ENCODE measurements at places on chromosomes 12 and 14.

DNA sequence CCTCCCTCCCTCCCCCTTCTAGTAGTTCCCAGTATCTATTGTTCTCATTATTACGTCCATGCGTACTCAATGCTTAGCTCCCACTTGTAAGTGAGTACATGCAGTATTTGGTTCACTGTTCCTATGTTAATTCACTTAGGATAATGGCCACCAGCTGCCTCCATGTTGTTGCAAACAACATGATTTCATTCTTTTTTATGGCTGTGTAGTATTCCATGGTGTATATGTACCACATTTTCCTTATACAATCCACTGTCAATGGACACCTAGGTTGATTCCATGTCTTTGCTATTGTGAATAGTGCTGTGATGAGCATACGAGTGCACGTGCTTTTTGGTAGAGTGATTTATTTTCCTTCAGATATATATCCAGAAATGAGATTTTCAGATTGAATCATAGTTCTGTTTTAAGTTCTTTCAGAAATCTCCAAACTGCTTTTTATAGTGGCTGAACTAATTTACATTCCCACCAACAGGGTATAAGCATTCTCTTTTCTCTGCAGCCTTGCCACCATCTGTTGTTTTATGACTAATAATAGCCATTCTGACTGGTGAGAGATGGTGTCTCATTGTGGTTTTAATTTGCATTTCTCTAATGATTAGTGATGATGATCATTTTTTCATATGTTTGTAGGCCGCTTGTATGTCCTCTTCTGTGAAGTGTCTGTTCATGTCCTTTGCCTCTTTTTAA lies 17.9 kb upstream of the CLEC7A start:
- H3K4me3 ChIP-seq: no peak overlapping the region
- H3K4me1 ChIP-seq: no peaks in the 10 kb centered on the region
- no peak overlapping the region for H3K27ac ChIP-seq
- H3K27me3 ChIP-seq: no peaks in the 10 kb centered on the region

DNA sequence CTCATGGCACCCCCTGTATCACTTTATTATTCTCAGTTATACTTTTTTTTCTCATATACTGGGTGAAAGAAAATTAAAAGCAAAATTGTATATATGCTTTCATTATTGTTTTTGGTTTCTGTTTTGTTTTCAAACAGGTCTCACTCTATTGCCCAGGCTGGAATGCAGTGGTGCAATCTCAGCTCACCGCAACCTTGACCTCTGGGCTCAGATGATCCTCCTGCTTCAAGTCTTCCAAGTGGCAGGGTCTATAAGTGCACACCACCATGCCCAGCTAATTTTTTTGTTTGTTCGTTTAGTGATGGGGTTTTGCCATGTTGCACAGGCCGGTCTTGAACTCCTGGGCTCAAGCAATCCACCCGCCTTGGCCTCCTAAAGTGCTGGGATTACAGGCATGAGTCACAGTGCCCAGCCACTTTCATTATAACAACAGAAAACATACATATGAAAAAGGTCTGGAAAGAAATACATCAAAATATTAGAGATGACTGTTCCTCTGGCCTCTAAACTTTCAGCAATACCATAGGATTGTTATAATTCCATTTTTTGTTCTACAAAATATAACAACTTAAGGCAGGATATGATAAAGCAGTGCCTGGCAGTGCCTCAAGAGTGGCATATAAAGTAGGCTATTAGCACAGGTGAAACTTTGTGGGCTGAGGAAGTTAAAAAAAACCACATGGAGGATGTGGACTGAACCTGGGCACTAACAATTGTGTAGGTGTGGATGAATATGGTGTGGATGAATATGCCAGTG lies 5.8 kb upstream of the NTN4 start:
- no peak overlapping the region for H3K4me3 ChIP-seq
- no peak for DNase-seq
- no peaks in the 10 kb centered on the region for H3K36me3 ChIP-seq
- peaks cover 86% of the 10 kb centered on the region for H3K27me3 ChIP-seq

GRCh38 chr14:99560922-99561683 lies 42.9 kb downstream of the CCDC85C start:
- peaks cover 62% of the 10 kb centered on the region for H3K4me1 ChIP-seq
- H3K36me3 ChIP-seq: peaks cover 21% of the 10 kb centered on the region
- peaks cover 6% of the 10 kb centered on the region for H3K27me3 ChIP-seq
- no peak for DNase-seq

DNA sequence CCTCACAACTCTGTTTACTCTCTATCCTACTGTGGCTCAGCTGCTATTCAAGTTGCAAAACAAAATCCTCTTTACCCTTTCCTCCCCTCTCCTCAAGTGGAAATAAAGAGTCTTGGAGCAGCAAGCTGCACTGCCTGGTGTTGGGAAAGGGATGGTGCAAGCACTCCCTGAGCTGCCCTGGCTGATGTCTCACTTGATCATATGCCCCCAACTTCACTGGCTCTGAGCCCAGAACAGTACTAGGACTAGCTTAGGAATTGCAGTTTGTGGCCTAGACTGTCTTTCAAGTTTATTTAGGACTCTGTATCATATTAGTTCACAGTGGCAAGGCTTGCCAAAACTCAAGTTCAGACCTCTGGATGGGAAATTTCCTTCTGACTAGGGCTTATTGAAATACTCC lies 1683.8 kb upstream of the SEL1L start:
- no peak overlapping the region for H3K4me3 ChIP-seq
- H3K4me1 ChIP-seq: no peaks in the 10 kb centered on the region
- H3K36me3 ChIP-seq: no peaks in the 10 kb centered on the region
- no peak overlapping the region for H3K27ac ChIP-seq
- no peak for DNase-seq

GRCh38 chr14:63045234-63045611 lies at the start of gene KCNH5:
KCNH5 (minus strand) TSS chr14:63045458; CDS start chr14:63045186, 272 bp downstream.
- no peak within 1 kb of the TSS for H3K27ac ChIP-seq
- no peaks in the 10 kb centered on the region for H3K36me3 ChIP-seq
- peaks cover 28% of the 10 kb centered on the region for H3K4me1 ChIP-seq
- H3K4me3 ChIP-seq: peak within 1 kb of the TSS; percentile 87

DNA sequence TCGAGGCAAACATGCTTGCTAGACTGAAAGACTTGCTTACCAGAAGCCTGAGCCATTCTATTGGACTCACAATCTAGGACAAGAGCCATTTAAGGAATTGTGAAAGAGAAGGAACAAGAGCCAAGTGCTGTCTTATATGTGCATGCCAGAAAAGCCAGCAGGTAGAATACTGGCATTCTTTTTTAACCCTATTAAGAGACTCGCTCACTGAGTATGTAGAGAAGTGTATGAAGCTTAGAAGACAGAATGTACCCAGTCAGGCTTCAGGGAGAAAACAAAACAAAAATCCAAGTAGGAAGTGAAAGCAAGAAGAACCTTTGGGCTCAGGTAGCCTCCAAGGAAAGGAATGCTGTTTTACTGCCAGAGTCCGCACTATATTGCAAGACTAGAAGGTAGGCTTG lies 65.9 kb downstream of the DCAF5 start:
- no peak for DNase-seq
- H3K27ac ChIP-seq: peak overlapping the region; percentile 5
- no peaks in the 10 kb centered on the region for H3K4me1 ChIP-seq

DNA sequence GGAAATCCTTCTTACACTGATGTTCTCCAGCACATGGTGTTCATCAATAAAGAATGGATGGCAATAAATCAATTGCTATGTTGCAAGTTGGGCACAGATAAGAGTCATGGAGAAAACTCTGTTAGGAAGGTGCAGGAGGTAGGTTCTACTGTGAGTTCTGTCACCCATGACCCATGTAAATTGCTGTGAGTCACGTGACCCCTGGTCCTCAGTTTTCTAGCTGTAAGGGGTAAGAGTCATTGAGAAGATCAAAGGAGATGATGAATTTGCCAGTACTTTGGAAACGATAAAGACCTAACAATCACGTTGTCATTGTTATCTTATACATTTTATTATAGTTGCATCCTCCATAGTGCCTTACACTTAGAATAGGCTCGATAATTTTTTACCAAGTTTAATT lies 235.2 kb upstream of the ARID2 start:
- H3K36me3 ChIP-seq: no peaks in the 10 kb centered on the region
- no peaks in the 10 kb centered on the region for H3K4me1 ChIP-seq
- H3K4me3 ChIP-seq: no peak overlapping the region
- no peaks in the 10 kb centered on the region for H3K27me3 ChIP-seq

- no peaks in the 10 kb centered on the region for H3K4me1 ChIP-seq
- no peaks in the 10 kb centered on the region for H3K36me3 ChIP-seq
- no peak overlapping the region for H3K27ac ChIP-seq
These were observed 386.3 kb downstream of the TMEM121 start for GRCh38 chr14:105912641-105913180.

All from nephron progenitor cell (in vitro differentiated cells).